ENCODE measurements at places on chromosomes 16 and 17.
A peak's percentile ranks its signal among the peaks of the same experiment; 100 is the strongest.

DNA sequence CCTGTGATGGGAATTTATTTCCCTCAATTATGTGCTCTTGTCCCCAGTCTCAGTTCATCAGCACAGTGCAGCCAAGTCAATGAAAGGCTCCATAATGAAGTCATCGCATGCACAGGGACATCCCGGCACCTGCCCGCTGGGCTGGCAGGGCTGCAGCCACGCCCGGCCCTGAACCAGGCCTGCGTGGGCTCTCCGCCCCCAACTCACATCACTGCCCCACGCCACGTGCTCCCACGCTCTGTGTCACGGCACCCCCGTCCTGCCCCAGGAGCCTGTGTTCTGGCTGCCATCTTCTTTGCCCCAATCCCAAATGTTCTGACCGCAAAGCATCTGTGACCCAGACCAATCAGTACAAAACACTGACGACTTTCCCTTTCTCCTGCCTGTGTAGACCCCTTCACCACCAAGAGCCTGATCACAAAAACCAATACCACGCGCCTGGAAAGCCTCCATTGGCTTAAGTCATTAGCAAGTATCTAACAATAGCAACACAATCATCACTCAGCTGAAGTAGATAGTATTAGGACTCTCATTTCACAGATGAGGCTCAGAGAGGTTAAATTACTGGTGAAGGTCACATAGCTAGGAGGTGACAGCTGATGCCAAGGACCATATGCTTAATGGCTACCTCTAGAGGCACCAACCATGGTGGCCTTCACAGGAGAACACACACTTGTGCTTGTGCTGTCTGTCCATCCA lies 202.5 kb downstream of the ZFHX3 start:
- no peak for DNase-seq

GRCh38 chr16:19745286-19746010 lies 27.4 kb downstream of the IQCK start:
- no peak for DNase-seq

GRCh38 chr16:59148056-59148768 lies 414.1 kb upstream of the GOT2 start:
- DNase-seq: no peak

DNA sequence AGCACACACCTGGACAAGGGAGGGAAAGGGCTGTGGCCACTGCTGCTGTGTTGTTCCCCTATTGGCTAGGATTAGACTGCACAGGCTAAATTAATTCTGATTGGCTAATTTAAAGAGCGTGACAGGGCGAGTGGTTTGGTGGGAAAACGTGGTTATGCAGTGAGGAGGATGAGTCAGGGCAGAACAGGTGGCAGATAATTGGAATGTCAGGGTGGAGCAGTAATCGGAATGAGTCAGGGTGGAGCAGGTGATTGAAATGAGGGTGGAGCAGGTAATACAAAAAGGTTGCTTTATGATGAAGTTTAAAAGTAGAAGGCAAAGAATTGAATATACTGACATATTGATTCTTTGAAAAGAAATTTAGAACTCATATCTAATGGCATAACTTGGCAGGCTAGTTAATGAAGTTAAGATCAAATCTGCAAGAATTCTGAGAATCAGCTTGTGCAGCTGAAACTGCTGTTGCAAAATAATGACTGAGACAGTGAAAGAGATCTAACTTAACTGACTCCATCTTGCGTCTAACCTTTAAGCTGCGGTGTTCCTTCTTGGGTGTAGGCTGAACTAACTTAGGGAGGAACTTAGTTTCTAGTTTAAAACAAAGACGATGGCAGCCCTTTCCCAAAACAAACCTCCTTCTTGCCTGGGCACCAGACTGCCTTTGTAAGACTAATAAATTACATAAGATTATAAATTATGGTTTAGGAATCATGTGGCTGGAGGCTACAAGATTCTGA lies 174.3 kb downstream of the UTP18 start:
- peak; percentile 30 for DNase-seq

- no peak for DNase-seq
Observed at GRCh38 chr16:4928227-4928626, 8.7 kb downstream of the PPL start.

DNA sequence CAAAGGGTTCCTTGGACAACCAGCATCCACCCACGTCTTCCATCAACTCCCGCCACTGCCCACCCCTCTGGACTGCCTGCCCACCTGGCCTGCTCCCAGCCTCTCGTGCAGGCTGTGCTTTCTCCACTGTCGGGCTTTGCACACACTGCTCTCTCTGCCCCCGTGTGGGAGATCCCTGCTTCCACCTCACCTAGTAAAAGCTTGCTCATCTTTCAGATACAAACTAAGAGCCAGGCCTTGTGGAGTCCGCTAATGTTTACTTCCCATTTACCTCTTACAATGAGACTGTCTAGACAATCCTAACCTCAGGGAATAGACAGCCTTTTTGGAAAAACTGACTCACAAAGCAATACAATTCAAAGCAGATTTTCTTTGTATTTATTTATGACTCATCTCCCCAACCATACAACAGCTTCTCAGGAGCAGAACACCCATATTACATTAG lies 67.6 kb downstream of the USP31 start:
- DNase-seq: no peak

- DNase-seq: peak; percentile 42
Observed at GRCh38 chr17:19645734-19646201, 2.8 kb upstream of the ALDH3A2 start.

DNA sequence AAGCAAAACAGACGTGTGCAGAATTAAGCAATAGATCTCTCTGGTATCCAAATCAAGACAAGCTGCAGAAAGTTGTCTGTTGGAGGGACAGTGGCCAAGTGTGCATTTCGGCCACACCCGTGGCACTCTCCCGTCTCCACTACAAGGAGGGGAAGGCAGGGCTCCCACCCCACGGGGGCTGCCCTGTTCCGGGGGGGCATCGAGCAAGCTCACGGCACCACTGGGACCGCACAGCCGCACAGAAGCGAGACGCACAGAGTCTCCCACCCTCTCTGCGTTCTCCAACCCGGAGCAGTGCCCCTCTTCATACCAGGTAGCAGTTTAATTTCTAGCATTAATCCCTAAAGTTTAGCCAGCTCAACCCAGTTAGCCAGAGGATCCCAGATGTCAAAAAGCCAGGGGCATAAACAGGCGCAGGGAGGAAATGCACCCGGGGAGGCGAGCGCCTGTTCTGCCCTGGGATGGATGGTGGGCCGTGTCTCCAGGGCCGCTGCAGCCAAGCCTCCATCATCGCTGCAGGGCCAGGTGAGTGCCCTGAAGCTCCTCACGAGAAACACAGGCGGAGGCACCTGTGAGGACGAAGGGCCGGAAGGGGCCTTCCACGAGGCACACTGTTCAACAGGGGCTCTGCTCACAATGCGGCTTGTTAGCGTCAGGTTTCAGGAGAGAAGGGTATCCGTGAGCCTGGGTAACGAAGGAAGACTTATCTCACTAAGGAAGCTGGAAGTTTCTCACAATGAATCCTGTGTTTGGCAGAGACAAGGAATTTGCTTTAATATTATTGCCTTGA lies 42.1 kb upstream of the METRNL start:
- DNase-seq: no peak

- no peak for DNase-seq
Observed at GRCh38 chr16:468068-468821, 42.8 kb downstream of the RAB11FIP3 start.

DNA sequence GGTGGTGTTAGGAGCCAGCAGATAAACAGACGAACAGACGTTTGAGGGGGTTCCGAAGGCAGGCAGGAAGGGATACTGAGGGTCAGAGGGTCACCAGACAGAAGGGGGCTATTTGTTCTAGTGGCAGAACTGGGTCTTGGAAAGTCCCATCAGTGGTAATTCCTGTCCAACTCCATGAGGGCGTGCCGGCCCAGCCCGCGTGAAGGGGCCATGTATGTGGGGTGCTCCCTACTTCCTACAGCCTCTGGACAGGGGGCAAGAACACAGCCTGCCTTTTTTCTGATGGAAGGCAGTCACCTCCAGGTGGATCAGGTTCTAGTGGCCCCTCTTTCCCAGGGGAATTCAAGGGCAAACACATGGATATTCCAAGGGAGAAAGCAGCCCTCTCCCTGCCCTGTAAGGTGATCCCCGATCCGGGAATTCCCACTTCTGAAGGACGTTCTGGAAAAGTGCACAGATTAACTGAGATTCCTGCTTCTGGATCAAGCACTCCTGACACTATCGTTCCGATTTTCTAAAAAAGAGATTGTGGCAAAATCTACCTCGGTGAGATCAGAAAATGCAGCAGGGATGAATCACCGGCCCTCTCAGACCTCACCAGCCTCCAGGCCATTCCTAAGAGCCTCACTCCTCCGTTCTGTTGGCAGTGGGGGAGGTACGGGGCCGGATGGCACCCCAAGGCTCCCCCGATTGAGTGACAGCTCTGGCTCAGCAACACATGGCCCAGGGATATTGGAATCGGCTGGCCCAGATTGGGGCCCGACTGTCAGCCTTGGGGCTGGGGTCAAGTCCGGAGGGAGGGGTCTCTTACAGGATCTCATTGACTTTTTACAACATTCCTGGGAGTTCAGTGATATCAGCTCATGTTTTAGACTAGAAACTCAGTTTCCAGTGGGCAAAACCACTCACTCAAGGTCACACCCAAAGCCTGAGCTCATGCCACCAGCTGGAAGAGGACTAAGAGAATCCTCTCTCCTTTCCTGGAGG lies 12.4 kb downstream of the STX1B start:
- no peak for DNase-seq

All from nucleus accumbens (tissue), 56 donors.